ENCODE measurements at places on chromosomes 6 and 20. TPM values are rescaled to one million over a fixed set of nuclear protein-coding genes. Genes with fewer than 3 reads are reported as not detected.

PLCB1 gene
- total RNA-seq = 33.4 TPM

RNF182 gene
- total RNA-seq = 0.65 TPM

MC3R gene
- total RNA-seq = not detected

NKX2-2 gene
- total RNA-seq = not detected

ENTPD6 gene
- 40.0 TPM for total RNA-seq

OPRL1 gene
- total RNA-seq = 5.0 TPM

EYA4 gene
- not detected for total RNA-seq

PSORS1C1 gene
- 8.1 TPM for total RNA-seq

TRIM40 gene
- not detected for total RNA-seq

MAP7 gene
- 0.63 TPM for total RNA-seq

HTR1B gene
- 6.9 TPM for total RNA-seq

HLA-DPA1 gene
- total RNA-seq = 10.8 TPM

ENPP5 gene
- not detected for total RNA-seq

IL17A gene
- total RNA-seq = not detected

CLPSL1 gene
- not detected for total RNA-seq

C20orf141 gene
- not detected for total RNA-seq

ZNF334 gene
- 0.97 TPM for total RNA-seq

PDYN gene
- not detected for total RNA-seq

TFAP2B gene
- total RNA-seq = not detected

ELOVL4 gene
- 0.63 TPM for total RNA-seq

AIF1 gene
- total RNA-seq = not detected

C6orf15 gene
- not detected for total RNA-seq

GSTA3 gene
- total RNA-seq = not detected

TFEB gene
- total RNA-seq = 3.5 TPM

NDUFAF5 gene
- 17.1 TPM for total RNA-seq

CRISP2 gene
- not detected for total RNA-seq

PLTP gene
- total RNA-seq = 3.4 TPM

TRERF1 gene
- total RNA-seq = 0.06 TPM

LY86 gene
- total RNA-seq = not detected
